ENCODE measurements at places on chromosomes 1 and 21.

DNA sequence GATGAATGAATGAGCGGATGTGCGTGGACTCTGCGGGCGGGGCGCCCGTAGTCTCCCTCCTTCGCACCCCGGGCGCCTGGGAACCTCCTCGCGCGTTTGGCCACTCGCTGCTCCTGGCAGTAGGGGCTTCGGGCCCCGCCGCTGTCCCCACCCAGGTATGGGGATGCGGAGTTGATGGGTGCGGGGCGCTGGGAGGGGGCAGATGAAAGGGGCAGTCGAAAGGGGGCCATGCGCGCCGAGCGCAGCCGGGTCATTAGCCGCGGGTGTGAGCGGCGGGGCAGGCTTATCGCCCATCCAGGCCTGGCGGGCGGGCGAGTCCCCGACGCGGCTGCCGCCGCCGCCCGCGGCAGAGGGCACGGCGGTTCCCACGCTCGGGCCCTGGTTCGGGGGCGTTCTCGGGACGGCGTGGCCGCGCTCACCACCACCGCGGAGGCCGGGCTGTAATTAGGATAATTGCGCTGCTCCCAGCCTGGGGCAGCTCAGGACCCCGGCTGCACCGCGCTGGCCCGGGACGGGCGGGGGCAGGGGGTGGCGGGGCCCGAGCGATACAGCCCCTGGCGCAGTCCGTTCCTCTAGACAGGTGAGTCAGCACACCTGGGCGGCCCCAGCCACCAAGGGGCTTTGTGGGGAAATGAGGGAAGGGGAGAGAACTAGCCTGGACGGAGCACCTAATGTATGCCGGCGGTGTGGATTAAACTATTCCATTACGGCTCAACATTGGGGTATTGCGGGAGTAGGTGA, 22.1 kb upstream of the CITED4 start:
- DNase-seq: no peak

DNA sequence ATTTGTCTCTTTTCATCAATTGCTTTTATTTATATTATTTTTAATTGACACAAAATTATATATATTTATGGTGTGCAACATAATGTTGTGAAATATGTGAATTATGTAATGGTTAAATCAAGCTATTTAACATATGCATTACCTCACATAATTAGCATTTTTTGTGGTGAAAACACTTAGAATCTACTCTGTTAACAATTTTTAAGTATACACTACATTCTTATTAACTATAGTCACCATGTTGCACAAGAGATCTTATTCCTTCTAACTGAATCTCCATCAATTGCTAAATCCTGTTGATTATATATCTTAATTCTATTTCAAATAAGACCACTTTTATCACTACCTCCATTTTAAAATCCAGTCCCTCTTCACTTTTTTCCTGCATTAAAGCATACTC, 42.5 kb downstream of the PLPPR5 start:
- DNase-seq: no peak

DNA sequence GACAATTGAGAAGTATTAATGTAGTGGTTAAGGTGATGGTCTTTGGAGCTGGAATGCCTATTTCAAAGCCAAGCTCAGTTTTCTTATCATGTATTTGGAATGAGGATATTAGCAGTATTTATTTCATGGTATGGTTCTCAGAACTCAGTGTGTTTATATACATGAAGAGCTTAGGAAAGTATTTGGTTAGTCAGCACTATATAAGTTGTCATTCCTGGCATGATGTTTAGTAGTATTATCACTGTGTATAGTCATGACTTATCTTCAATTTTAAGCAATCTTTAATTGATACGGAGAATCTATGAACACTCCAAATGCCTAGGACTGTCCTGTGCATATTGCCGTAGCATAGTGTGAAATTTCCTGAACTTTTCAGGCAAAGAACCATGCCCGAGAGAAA, 501.9 kb upstream of the USP24 start:
- no peak for DNase-seq

DNA sequence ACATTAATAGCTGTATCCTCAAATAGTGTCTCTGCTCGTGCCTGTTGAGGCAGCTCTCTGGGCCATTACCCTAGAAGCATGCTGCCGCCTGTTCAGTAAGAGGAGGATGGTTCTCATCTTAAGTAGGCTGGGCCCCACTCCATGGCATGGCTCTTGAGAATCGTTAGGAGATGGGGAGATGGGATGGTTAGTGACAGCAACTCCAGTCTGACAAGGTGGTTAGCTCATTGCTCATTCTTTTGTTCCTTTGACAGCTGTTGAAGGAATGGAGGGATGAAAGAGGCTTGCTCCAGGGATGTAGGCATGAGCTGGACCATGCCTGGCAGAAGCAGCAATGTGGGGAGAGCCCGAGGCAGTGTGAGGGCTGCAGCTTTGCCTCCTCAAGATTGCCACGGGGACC, 68.2 kb downstream of the MAP10 start:
- no peak for DNase-seq

GRCh38 chr1:240352769-240353168, 259.2 kb downstream of the GREM2 start:
- no peak for DNase-seq
